ENCODE measurements at places on chromosomes 5 and 9.

DNA sequence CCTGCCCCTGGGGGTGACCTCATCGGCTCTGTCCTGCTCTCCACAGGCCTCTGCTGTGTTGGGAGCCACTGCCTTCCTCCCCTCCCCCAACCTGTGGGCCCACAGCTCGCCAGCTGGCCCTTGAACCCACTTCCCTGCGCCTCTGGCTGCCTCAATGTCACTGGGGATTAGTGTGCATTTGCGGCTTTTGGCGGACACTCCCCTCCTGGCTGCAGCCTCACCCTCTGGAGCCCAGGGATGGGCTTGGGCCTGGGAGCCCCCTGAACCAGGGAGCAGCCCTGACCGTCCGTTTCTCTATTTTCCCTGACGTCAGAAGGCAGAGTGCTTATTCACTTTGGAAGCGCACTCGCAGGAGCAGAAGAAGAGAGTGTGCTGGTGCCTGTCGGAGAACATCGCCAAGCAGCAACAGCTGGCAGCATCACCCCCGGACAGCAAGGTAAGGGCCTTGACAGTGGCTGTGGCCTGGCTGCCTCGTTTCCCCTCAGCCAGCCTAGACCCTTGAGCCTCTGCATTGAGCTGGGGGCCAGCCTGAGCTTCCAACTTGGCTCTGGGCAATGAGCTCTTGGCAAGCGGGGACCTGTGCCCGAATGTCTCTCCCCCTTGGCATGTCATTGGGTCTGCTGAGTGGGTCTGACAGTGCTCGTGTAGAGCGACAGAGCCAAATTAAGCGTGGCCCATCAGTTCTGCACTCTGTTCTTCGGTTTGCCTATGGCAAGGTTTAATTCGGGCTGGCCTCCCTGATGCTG lies 73.1 kb downstream of the RGS3 start:
- DNase-seq = no peak

DNA sequence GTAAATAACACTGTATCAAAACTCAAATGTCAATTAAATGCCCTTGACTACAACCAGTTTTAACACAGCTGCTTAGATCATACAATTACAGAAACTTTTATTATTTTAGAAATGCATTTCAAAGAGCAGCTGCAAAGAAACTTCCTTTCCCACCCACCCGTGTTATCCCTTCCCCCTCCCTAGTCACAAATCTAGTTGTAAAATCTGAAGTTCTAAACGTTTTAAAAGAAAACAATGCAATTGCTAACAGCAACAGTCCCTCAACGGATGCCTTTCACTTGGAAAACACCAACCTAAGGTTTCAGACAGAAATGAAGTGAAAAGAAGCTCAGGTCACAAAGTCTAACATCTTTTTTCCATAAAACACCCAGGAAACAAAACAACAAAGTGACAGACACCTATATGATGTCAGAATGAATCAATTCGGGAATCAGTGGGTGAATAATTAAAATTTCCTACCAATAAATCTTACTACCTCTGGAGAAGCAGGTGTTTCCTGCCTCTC lies 100.3 kb downstream of the FBXW11 start:
- no peak for DNase-seq

- DNase-seq = no peak
Measured at GRCh38 chr9:116116393-116116792, 37.2 kb upstream of the PAPPA start.

DNA sequence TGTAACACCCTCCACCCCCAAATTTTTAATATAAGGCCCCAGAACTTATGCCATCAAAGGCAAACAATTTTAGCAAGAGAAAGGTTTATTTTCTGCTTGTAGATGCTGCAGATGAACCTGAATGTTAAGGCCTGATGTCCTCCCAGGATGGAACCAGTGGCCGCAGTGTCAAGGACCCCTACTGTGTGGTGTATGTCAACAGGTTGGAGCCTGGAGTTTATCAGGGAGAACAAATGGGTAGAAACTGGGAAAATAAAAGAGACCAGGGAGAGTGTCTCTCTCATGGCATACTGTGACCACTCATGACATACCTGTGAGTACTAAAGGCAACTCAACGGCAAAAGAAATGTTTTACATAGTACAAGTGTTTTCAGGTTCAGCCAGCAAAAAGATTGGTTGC lies 34.5 kb upstream of the LMNB1 start:
- DNase-seq = no peak

GRCh38 chr9:83491413-83491812 lies 46.8 kb downstream of the FRMD3 start:
- DNase-seq = no peak

DNA sequence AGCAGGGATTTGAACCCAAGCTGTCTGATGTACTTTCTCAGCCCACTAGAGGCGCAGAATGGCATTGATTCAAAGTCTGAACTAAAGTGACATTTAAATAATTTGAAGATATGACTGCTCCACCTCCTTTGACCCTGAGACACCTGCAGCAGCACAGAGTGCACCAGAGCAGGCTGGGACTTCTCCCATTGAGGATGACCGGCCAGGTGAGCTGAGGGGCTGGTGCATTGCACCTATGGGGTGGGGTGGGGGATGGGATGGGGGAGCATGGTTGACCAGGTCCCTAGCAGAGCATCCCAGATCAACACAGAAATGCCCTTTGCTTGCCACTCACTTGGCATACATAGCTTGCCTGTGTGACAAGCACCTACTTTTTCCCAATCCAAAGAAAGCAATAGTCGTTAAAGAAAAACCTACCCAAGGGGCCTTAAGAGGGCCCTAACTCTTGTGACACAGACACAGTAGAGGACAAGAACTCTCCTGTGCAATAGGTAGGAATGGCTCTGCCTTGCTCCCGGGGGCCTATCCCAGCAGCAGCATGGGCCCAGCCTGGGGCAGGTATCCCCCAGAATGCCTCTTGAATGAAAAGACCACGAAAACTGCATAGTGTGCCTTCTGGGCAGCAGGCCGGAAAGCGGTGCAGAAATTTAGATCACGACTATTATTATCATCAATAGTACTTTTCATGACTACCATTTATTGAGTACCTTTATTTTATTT lies 6.5 kb downstream of the SH3PXD2B start:
- no peak for DNase-seq

- DNase-seq = no peak
Measured at GRCh38 chr9:86721843-86722705, 225.2 kb downstream of the GAS1 start.

GRCh38 chr5:150764530-150764929 lies 5.7 kb upstream of the DCTN4 start:
- DNase-seq = no peak

DNA sequence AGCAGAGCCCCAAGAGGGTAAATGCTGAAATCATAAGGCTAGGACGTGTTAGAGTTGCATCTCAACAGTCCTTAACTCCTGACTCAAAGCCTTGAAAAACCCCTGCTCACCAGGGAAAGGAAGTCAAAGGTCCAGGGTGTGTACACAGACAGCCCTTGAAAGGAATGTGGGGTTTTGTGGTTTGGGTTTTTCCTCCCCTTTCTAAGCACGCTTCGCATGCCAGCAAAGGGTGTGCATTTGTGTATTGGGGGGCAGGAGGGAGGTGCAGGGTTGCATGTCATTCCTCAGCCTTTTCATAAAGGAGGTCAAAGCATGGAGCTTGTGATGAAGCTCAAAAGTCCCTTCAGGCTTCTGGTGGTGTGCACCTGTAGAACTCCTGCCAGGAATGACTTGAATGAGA lies 17.3 kb upstream of the XPA start:
- no peak for DNase-seq

DNA sequence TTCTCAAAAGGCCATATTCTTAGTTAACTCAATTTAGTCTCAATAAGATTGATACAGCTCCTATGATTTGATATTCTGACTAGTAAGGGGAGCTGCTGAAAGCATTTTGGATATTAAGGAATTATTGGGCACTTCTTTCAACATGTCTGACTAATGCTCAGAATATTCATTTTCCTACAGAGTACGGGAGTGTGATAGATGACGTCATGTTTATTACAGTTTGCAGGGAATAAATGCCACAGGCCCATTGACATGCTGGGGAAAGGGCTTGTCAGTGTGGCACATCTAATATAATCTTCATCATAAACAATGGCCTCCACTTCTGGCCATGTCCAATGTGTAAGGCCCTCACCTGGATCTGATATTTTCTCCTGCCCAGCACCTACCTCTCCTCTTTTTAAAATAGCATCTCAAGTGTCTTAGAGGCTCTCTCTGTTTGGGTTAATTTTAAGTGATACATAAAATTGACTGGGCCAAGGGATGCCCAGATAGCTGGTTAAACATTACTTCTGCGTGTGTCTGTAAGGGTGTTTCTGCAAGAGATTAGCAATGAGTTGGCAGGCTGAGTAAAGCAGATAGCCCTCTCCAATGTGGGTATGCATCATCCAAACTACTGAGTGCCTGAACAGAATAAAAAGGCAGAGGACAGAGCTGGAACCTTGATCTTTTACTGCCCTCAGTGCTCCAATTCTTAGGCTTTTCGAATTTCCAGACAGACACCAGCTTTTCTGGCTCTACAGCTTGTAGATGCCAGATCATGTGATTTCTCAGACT lies 99.3 kb downstream of the SLC24A2 start:
- no peak for DNase-seq

GRCh38 chr5:117463881-117464570 lies 889.4 kb upstream of the SEMA6A start:
- DNase-seq = no peak

GRCh38 chr9:83538172-83538889 lies at the start of gene FRMD3:
Gene FRMD3 (minus strand): TSS chr9:83538401. CDS start chr9:83538231, 170 bp downstream.
- DNase-seq = peak; percentile 81

GRCh38 chr5:52989781-52990527 lies 802 bp downstream of the ITGA2 start:
- peak; percentile 60 for DNase-seq

- no peak for DNase-seq
Measured at GRCh38 chr9:86652736-86653135, 294.6 kb downstream of the GAS1 start.

DNA sequence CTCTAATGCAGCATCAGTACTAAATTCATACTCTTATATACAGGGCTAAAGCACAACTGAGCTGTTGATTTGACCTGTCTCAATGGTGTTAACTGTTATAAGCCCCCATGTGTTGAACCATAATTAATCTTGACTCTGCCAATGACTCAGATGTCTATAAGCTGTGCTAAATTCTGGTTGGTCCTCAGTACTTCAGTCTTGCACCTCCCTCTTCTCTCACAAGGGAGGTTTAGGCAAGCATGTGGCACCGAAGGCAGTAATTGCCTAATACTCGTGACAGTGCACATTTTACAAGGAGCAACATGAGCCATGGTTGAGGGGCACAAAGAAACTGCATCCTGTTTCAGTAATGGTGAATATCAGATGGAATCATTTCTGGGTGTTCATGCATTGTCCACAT lies 255.9 kb downstream of the TRPM3 start:
- DNase-seq = no peak

DNA sequence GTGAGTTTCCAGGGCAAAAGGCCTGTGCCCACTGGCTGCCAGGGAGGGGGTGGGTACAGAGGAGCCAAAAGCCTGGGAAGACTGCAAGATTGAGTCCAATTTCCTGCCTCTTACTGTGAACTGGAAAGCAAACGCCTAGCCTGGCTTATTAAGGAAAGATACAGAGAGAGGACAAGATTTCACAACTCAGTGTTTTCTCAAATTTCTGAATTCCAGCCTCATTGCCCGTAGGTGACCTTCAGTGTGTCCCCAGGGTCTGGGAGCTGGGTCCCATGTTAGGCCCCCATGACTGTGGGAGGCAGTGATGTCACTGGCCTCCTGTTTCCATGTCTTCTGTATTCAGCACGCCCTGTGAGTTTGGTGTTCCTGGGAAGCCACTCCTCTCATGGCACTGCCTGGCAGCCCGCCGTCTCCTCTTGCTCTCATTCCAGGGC lies 60.6 kb upstream of the PTPN3 start:
- no peak for DNase-seq

GRCh38 chr5:158056130-158056825 lies 197.3 kb upstream of the CLINT1 start:
- no peak for DNase-seq

DNA sequence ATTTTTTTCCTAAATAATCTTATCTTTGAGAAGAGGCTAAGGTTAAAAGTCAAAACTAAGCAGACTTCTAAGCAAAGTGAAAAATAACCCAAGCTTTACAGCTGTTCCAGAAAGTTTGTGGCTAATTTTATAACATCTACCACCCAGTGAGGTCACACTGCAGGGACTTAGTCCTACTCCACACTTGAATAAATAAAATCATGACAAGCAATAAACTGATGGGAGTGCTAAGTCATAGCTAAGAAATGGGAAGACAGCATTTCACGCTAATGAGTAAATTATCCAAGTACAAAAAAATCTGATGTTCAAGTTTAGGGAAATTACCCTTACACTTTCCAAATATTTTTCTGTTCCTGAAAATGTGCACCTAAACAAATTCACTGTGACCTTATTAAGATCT lies 47.7 kb downstream of the ZNF608 start:
- DNase-seq = no peak

Measured in HEK293T (cell line).